CD4-positive, alpha-beta T cell treated with Interleukin-6 at 100 ng/mL for 8 hours (primary cell): ENCODE measurements at places on chromosomes 4 and X.

- no peak for DNase-seq
Observed at GRCh38 chrX:101429934-101430333, 21.9 kb downstream of the HNRNPH2 start.

GRCh38 chr4:75584067-75584466 is 28.2 kb downstream of the ODAPH start:
- no peak for DNase-seq

GRCh38 chr4:34363842-34364241 is 1880.5 kb downstream of the ARAP2 start:
- DNase-seq, result no peak

- peak; percentile 15 for DNase-seq
Observed at GRCh38 chr4:86939729-86940575, 5.1 kb downstream of the AFF1 start.

DNA sequence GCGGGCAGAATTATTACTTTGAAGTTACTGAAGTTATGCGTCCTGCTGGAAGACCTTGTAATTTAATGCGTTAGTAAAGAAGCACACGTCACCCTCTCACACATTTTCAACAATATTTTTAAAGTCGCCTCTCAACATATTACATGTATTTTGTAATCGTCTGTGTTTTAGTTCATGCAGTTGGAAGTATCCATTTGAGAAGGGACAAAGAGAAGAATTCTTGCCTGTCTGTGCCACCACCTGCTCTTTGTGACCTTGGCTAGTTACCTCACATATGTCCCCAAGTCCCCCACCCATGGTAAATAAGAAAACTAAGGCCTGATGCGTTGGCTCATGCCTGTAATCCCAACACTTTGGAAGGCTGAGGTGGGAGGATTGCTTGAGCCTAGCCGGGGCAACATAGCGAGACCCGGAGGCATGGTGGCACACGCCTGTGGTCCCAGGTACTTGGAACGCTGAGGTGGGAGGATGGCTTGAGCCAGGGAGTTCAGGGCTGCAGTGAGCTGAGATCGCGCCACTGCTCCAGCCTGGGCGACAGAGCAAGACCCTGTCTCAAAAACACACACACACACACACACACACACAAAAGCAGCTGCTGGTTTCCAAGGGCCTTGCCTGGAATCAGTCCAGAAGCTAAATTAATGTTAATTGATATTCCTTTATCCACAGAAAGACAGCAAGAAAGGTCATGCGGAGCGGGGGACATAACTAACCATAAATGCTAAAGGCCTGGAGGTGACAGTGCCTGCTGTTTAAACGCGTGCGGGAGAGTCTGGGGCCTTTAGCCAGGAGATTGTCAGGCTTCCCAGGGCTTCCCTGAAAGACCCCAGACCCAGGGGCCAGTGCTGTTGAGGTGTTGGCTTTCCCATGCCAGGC is 811 bp downstream of the TMEM187 start:
- DNase-seq, result peak; percentile 1
